ENCODE measurements at places on chromosomes 4 and X.

GRCh38 chrX:85993539-85994197 is 53.7 kb downstream of the CHM start:
- no peak for DNase-seq

GRCh38 chr4:23970201-23970850 is 80.5 kb upstream of the PPARGC1A start:
- no peak for DNase-seq

DNA sequence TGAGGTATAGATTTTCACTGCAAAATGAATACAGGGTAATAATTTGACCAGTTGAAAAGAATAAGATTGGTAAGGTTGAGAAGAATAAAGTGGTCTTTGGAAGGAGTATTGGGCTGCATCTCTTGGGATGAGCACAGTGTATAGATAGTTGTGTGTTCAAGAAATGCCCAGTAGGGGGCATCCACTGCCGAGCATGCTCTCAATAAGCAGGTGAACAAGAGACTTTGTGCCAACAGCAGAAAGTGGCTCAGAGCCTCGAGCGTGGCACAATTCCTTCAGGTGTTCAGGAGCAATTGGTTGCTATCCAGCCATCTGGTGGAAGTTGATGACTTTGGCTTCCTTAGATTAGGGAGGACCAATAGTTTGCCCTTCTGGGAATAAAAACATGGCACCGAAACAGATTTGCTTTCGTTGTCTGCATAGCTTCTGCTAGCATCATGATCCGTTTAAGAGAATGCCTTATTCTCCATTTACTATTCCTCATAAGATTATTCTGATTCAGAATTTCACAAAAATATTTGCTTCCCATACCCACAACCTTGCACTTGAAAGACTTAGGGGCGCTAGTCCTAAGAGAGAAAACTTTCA is 258.1 kb upstream of the NEIL3 start:
- peak; percentile 33 for DNase-seq

DNA sequence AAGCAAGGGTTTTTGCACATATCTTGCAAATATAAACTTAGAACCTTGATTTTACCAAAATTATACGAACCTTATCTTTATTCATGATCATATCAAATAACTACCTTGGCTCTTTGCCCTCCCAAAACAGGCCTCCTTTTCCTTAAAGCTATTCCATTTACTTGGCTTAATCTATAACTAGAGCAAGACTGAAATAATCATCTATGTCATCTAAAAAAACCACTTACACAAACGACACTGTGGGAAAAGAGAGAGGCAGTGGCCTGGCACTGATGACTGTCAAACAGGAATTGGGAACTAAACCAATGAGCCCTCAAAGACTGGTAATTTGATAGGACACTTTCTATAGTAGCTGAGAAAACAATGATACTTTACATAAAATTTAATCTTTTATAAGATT is 11.7 kb upstream of the PTPN13 start:
- DNase-seq, result no peak

- DNase-seq, result no peak
Observed at GRCh38 chr4:8248091-8248490, 21.5 kb upstream of the HTRA3 start.

DNA sequence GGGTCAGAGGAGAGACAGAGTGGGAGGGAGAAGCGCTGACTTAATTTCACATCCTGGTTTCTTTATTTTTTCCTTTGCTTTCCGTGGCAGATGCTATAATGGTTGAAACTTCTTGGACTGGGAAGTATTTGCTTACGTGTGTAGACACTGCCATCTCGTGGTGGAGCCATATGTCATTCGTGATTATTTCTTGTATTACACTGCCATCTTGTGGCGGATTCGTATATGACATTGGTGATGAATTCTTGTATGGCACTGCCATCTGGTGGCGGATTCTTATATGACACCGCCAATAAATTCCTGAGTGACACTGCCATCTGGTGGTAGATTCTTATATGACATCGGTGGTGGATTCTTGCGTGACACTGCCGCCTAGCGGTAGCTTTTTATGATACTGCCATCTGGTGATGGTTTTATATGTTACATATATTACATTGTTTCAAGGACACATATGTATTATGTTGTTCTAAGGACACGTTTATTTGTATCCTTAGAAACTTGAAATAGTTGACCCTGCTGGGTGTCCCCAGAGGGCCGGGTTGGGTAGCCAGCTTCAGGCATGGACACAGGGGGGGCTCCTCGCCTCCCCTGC is 37.3 kb upstream of the CLCN4 start:
- DNase-seq, result peak; percentile 69

Data from activated T-cell treated with anti-CD3 and anti-CD28 coated beads, Interleukin-2, amount 50 U/mL, for 72 hours (primary cell).